ENCODE measurements at places on chromosomes 5 and 9.

DNA sequence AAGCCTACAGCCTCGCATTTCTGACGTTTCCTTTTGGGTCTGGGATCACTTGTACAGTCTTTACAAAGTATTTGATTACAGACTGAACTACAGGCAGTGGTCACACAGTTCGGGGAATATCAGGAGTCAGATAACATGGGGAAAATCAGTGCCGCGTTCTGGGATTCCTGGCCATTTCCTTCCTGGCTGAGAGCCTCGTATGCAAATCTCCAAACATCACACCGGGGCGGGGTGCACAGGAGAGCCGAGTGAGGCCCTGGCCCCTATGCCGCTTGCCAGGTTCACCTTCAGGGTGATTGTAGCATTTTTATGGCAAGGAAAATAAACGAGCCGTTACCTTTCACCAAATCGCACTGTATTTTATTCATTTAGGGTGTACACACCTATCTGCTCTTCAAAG, 29.6 kb upstream of the SLC9A3 start:
- H3K4me3 ChIP-seq: no peak overlapping the region
- no peaks in the 10 kb centered on the region for H3K4me1 ChIP-seq
- H3K36me3 ChIP-seq: no peaks in the 10 kb centered on the region
- H3K27me3 ChIP-seq: peaks cover 17% of the 10 kb centered on the region
- no peak overlapping the region for H3K27ac ChIP-seq

- no peak overlapping the region for H3K4me3 ChIP-seq
- peaks cover 17% of the 10 kb centered on the region for H3K4me1 ChIP-seq
- DNase-seq: no peak
- H3K27ac ChIP-seq: peak overlapping the region; percentile 87
Observed at GRCh38 chr5:149239917-149240316, 31.7 kb upstream of the AFAP1L1 start.

DNA sequence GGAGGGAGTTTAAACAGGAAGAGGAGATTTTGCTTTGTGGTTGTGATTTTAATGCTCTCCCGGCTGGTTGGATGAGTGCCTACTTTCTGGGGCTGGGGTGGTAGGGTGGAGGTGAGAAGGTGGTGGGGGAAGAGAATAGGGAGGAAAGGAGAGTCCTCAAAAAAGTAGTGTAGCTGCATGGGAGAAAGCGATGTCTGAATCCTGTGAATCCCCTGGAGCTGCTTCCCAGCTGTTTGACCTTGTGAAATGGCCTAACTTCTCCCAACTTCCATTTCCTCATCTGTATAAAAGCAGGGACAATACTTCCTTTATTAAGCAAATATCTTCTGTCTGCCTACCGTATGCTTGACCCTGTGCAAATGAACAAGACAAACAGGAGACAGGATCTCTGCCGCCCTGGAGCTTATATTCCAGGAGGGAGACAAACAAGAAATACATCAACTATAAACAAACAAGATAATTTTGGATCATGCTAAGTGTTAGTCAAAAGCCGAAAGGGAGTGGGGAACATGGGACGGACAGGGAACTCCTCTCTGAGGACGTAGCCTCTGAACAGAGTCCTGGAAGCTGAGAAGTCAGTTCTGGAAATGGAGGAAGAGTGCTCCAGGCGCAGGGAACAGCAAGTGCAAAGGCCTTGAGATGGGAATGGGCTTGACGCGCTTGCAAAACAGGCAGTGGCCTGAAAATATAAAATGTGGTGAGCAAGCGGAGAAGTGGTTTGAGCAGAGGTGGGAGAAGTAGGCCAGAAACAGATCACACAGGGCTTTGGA, 103.5 kb downstream of the SPRY4 start:
- peaks cover 10% of the 10 kb centered on the region for H3K27me3 ChIP-seq
- no peak overlapping the region for H3K4me3 ChIP-seq
- no peaks in the 10 kb centered on the region for H3K36me3 ChIP-seq
- DNase-seq: no peak
- peaks cover 20% of the 10 kb centered on the region for H3K4me1 ChIP-seq

DNA sequence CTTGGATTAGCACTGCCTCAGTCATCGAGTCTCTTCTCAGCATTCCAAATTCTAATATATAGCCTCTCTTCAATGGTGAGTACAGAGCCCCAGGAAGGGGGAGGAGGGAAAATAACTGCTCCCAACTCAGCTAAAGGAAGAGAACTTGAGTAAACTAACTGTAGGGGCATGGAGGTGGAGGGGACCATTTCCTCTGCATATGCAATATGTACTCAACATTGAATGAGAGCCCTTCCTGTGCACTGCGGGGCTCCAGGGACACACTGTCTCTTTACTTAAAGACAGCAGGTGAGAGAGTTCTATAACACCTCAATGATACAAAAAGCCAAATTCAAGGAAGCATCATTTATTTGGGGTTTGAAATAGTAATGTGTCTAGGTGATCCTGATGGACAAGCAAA, 75.1 kb downstream of the GNAQ start:
- H3K27ac ChIP-seq: no peak overlapping the region
- H3K4me3 ChIP-seq: no peak overlapping the region
- peaks cover 2% of the 10 kb centered on the region for H3K27me3 ChIP-seq
- H3K36me3 ChIP-seq: no peaks in the 10 kb centered on the region

- H3K4me1 ChIP-seq: no peaks in the 10 kb centered on the region
- peaks cover 19% of the 10 kb centered on the region for H3K27me3 ChIP-seq
- no peaks in the 10 kb centered on the region for H3K36me3 ChIP-seq
- no peak overlapping the region for H3K27ac ChIP-seq
- no peak for DNase-seq
Observed at GRCh38 chr9:4225291-4226028, 74.4 kb downstream of the GLIS3 start.

DNA sequence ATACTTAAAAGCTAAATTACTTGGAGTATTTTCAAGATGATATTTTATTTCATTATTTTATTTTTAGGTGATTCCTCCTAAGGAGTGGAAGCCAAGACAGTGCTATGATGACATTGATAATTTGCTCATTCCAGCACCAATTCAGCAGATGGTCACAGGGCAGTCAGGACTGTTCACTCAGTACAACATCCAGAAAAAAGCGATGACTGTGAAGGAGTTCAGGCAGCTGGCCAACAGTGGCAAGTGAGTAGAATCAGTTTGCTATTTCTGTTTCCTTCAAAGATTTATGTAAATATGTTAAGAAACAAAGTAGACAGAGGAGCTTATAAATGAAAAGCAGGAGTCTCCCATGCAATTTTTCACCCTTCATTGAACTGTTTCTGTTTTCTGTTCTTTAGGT, 47.8 kb downstream of the KDM4C start:
- no peak overlapping the region for H3K27ac ChIP-seq
- peaks cover 19% of the 10 kb centered on the region for H3K36me3 ChIP-seq
- H3K4me3 ChIP-seq: no peak overlapping the region
- no peaks in the 10 kb centered on the region for H3K4me1 ChIP-seq
- no peaks in the 10 kb centered on the region for H3K27me3 ChIP-seq

DNA sequence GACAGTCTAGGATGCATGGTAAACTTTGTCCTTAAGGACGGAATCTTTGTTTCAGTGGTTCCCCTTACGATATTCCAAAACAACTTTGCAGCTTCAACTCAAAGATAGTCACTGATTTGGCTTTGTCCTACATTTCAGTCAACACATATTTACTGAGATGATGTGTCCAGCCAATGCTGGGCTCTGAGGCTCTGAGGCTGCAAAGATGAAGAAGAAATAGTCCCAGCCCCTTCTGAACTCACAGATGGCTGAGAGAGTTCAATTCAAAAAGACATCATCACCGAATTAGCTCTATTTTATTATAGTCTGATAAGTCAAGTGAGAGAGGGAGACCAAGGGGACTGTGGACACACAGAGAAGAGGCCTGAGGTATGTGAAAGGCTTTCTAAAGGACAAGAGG, 544.0 kb downstream of the ACTL7B start:
- DNase-seq: no peak
- H3K4me3 ChIP-seq: no peak overlapping the region
- H3K4me1 ChIP-seq: no peaks in the 10 kb centered on the region
- no peaks in the 10 kb centered on the region for H3K27me3 ChIP-seq
- H3K36me3 ChIP-seq: no peaks in the 10 kb centered on the region

DNA sequence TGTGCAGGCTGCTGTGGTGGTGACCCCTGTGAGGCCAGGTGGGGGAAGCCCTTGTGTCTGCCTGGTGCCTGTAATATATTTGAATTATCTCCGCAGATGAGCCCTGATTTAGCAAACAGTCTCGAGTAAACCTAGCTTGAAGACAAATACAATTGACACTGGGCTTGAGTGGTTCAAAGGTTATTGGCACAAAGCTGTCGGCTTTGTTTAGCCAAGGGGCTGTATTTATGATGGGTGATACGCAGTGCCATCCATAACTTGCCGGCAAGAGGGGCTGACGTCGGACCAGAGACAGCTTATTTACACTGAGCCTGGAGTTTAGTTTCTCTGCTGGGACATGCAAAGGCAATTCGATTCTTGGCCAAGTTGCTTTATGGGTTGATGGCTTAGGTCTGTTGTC, 20.0 kb upstream of the PITX1 start:
- H3K27ac ChIP-seq: no peak overlapping the region
- H3K36me3 ChIP-seq: no peaks in the 10 kb centered on the region
- no peak overlapping the region for H3K4me3 ChIP-seq

GRCh38 chr9:135474915-135475314, 4.7 kb upstream of the PPP1R26 start:
- DNase-seq: peak; percentile 44
- H3K4me3 ChIP-seq: no peak overlapping the region
- peaks cover 15% of the 10 kb centered on the region for H3K4me1 ChIP-seq
- no peak overlapping the region for H3K27ac ChIP-seq

DNA sequence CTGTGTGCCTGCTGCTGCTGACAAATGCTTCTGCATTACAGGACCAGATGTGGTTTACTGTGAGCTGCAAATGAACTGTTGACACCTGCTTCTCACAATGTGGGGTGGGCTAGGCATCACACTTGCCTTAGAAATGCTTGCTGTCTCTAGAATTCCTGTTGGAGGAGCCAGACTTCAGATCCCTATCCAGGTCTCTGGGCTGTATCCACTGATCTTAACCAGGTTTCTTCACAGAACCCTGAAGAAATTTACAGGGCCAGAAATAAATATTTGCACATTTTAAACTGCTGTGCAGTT, 255.4 kb downstream of the FAM114A2 start:
- H3K4me1 ChIP-seq: no peaks in the 10 kb centered on the region
- no peak for DNase-seq
- no peak overlapping the region for H3K4me3 ChIP-seq

GRCh38 chr9:131214876-131215275, 61.4 kb downstream of the FAM78A start:
- H3K27me3 ChIP-seq: no peaks in the 10 kb centered on the region
- DNase-seq: no peak
- H3K36me3 ChIP-seq: peaks cover 36% of the 10 kb centered on the region

- no peaks in the 10 kb centered on the region for H3K4me1 ChIP-seq
- H3K27me3 ChIP-seq: peaks cover 66% of the 10 kb centered on the region
- DNase-seq: no peak
- no peak overlapping the region for H3K4me3 ChIP-seq
- no peaks in the 10 kb centered on the region for H3K36me3 ChIP-seq
Observed at GRCh38 chr5:79001471-79001870, 16.4 kb upstream of the ARSB start.

DNA sequence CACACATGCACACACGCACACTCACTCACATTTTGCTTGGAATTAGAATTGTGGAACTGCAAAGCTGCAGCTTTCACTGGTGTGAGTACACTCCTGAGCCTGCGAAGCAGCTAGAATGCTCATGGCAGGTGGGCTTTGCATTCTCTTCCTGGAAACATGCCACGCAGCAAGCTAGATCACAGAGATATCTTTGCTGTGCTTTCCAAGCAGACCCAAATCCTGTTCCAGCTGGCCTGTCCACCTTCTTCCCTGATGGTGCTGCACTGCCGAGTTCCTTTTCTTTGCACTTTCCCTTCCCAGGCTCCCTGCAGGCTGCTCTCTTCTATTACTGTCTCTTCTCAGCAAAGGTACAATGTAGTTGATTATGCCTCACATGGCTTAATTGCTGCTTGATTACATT, 92.7 kb upstream of the CKMT2 start:
- H3K4me1 ChIP-seq: no peaks in the 10 kb centered on the region
- no peak overlapping the region for H3K27ac ChIP-seq
- H3K4me3 ChIP-seq: no peak overlapping the region
- DNase-seq: no peak
- H3K36me3 ChIP-seq: peaks cover 4% of the 10 kb centered on the region
- no peaks in the 10 kb centered on the region for H3K27me3 ChIP-seq

- DNase-seq: no peak
- H3K27ac ChIP-seq: no peak overlapping the region
- H3K27me3 ChIP-seq: peaks cover 34% of the 10 kb centered on the region
- no peak overlapping the region for H3K4me3 ChIP-seq
Observed at GRCh38 chr9:89145097-89145496, 33.5 kb downstream of the SHC3 start.

GRCh38 chr5:38259062-38259808, 876 bp downstream of the EGFLAM start:
- H3K36me3 ChIP-seq: no peaks in the 10 kb centered on the region
- peaks cover 70% of the 10 kb centered on the region for H3K27me3 ChIP-seq
- no peak overlapping the region for H3K4me3 ChIP-seq
- H3K4me1 ChIP-seq: no peaks in the 10 kb centered on the region

DNA sequence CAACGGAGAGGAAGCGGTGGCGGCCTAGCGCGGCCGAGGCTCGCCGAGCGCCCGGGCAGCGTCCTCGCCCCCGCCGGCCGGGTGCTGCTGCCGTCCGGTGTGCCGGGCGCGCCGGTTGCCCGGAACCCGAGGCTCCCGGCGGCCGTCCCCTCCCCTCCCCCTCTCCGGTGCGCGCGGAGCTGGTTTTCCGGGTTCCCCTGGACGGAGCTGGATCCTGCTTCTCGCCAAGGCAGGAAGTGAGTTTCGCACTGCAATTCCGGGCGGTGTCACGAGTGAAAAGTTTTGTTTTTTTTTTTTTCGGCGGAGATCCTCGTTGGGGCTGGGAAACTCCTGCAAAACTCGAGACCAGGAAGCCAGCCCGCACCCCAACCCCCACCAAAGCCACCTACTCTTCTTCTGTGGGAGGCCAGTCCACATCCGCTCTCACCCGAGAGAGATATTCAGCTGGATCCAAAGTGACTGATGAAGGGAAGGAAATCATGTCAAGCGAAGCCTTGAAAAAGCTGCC, at the start of gene ERBIN:
Gene ERBIN (plus strand): TSS at position 300 of the 508 bp plus-strand sequence. CDS start 66,144 bp downstream, outside the sequence.
- peaks cover 24% of the 10 kb centered on the region for H3K4me1 ChIP-seq
- peak within 1 kb of the TSS; percentile 95 for H3K27ac ChIP-seq
- peaks cover 12% of the 10 kb centered on the region for H3K36me3 ChIP-seq

GRCh38 chr5:117872798-117873368, 1115.5 kb downstream of the DTWD2 start:
- no peak for DNase-seq
- H3K4me1 ChIP-seq: no peaks in the 10 kb centered on the region
- H3K36me3 ChIP-seq: no peaks in the 10 kb centered on the region
- H3K27me3 ChIP-seq: no peaks in the 10 kb centered on the region
- no peak overlapping the region for H3K27ac ChIP-seq
- H3K4me3 ChIP-seq: no peak overlapping the region

- DNase-seq: no peak
- H3K27ac ChIP-seq: no peak overlapping the region
- H3K4me1 ChIP-seq: no peaks in the 10 kb centered on the region
- H3K27me3 ChIP-seq: peaks cover 66% of the 10 kb centered on the region
- no peak overlapping the region for H3K4me3 ChIP-seq
Observed at GRCh38 chr9:121598167-121598964, 53.1 kb upstream of the DAB2IP start.

Data from activated CD8-positive, alpha-beta memory T cell treated with anti-CD3 and anti-CD28 coated beads, Interleukin-2, amount 10 ng/mL, durations not matched to agents 7 days and 5 days (primary cell).